Activated T-cell treated with anti-CD3 and anti-CD28 coated beads for 24 hours (primary cell): ENCODE measurements at places on chromosomes 6 and 20.

DNA sequence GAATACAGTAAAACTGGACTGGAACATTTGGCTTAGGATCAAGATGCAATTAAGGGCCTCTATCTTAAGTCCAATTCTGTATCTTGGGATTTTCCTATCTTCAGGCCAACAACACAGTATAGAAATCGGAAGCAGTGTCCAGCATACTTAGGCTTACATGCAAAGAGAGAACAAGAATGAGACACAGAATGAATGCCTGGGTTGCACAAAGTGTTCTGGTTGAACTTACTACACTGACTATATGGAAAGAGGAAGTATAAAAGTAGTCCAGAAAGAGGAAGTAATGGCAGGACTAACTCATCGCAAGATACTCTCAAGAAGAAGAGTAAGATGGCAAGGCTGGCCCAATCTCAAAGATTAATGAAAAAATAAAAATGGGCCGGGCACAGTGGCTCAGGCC is 87.6 kb downstream of the BTBD9 start:
- no peak for DNase-seq

DNA sequence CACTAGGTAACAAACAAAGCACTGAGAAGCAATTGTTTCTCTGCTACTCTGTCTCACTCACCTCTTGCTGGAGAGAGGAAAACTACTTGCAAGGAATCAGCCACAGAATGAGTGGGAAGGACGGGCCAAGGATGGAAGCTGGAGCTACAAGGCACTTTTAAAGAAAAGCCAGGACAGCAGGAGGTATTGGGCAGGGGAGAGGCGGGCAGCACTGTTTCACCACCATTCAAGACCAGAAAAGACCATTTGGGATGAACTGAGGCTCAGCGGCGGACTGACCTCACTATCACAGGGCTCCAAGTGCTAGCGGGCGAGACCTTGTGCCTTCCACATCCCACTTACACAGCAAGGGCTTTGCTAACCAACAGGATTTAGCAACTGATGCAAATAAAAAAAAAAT is 137.4 kb downstream of the IPCEF1 start:
- no peak for DNase-seq

GRCh38 chr6:125301435-125302391 is at the start of gene HDDC2:
Gene HDDC2 (minus strand): TSS chr6:125301967. CDS start chr6:125301932, 35 bp downstream.
- DNase-seq, result peak; percentile 46

GRCh38 chr20:63442100-63442493 is 30.4 kb downstream of the KCNQ2 start:
- DNase-seq, result peak; percentile 43

DNA sequence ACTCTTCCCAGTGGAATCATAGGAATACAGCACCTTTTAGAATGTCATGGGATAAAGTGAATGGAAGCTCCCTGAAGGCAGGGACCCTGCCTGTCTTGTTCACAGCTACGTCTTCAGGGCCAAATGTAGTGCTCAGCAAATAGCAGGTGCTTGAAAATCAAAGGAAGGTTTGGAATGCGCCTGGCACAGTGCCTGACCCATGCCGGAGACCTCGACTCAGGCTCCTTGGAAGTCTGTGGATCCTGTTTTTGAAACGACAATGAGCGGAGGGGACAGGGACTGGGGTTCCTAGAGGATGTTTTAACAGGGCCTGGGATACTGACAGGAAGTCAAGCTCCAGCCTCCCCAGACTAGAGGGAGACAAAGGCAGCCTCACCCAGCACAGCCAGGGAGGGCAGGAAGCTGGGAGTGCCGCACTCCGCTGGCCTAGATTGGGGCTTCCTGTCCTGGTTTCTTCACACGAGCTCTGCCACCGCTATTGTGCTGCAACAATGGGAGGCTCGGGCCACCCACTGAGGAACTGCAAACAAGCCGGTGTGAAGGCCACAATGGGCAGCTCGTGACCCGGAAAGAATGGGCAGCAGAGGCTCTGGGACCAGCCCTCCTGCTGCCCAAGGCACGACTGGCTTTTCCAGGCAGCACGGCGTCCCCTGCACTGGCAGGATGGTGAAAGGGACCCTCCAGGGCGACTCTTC is 76.7 kb downstream of the PREX1 start:
- no peak for DNase-seq

DNA sequence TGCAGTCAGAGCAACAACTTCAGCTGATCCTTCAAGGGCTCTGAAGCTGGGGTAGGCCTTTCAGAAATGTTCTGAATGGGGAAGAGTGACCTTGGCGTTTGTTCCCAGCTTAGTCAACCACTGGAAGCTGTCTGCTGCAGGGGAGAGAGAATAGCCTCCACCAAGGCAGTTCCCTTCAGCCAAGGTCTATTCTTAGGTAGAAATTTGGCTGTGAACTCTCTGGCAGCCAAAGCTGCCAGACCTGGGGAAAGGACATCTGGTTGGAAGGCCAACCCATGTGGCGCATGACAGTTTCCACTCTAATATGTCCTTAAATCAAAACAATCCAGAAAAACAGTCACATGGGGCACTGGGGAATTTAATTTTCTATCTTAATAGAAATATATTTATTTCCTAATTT is 60.1 kb downstream of the FBXO5 start:
- DNase-seq, result no peak

- DNase-seq, result no peak
Measured at GRCh38 chr6:120354452-120355098, 979.7 kb downstream of the TBC1D32 start.

DNA sequence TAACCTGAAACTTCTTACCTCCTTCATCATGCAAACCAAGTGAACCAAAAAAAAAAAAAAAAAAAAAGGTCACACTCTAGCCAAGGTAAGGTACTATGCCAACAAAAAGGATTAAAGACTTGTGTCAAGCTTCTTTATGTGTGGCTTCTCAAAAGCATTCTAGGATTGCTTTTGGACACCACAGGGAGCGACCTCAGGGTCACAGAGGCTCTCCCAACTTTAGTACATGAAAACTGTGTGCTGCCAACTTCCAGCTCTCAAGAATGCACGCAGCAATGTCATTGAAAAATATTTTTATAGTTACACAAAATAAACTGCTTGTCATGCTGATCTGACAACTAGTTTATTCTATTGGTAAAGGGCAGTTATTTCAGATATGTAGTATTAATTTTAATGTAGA is 243.8 kb downstream of the PLCB1 start:
- DNase-seq, result no peak

DNA sequence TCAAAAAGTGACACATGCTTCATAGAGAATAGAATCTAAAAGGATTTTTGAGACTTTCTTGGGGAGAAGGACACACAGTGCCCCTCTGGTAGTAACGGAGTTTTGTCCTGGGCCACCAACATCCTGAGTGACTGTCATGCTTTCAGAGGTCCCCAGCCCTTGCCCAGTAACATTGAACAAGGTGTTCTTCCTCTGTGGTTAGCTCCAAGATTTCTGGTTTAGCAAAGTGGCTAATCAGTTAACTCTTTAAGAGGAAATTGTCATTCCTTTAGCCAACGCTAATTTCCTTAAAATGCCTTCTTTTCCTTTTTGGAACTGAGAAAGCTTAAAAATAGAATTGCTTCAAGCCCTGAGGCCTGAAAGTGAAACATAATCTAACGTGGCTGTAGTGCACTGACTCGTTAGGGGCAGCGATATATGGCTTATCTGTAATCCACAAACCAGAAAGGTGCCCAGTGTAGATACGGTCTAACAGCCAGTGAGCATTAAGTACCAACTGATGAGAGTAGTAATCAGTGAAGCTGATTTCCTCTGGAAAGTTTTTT is 7.8 kb downstream of the E2F3 start:
- no peak for DNase-seq

GRCh38 chr6:129774697-129775447 is 64.9 kb upstream of the ARHGAP18 start:
- DNase-seq, result peak; percentile 23

- DNase-seq, result no peak
Measured at GRCh38 chr20:32595143-32595542, 10.0 kb upstream of the NOL4L start.

GRCh38 chr6:119318176-119318575 is 31.4 kb downstream of the MAN1A1 start:
- DNase-seq, result no peak

- no peak for DNase-seq
Measured at GRCh38 chr6:137000825-137001224, 43.9 kb downstream of the IL20RA start.

GRCh38 chr6:40543146-40543545 is 44.0 kb downstream of the LRFN2 start:
- DNase-seq, result no peak

- DNase-seq, result no peak
Measured at GRCh38 chr6:28160233-28160632, 18.6 kb downstream of the ZKSCAN8 start.

- DNase-seq, result no peak
Measured at GRCh38 chr6:40477246-40478126, 109.7 kb downstream of the LRFN2 start.

GRCh38 chr6:3698021-3698420 is 53.5 kb downstream of the PXDC1 start:
- DNase-seq, result no peak

- DNase-seq, result no peak
Measured at GRCh38 chr6:55994531-55994930, 119.1 kb upstream of the BMP5 start.

GRCh38 chr6:89221971-89222711 is 5.0 kb upstream of the GABRR1 start:
- no peak for DNase-seq

GRCh38 chr6:139402876-139403386 is 28.5 kb upstream of the CITED2 start:
- no peak for DNase-seq

DNA sequence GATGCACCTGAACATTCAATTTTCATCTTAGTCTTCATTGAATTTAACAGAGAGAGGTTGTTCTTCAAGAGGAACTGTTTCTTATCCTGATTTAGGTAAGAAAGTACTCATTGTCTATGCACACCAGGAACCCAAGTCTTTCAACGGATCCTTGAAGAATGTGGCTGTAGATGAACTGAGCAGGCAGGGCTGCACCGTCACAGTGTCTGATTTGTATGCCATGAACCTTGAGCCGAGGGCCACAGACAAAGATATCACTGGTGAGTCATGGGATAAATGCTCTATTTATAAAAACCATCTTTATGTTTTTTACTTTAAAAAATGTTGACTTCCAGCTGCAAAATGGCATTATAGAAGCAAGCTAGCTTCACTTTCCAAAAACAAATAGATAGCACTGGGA is 10.2 kb downstream of the NQO2 start:
- no peak for DNase-seq

DNA sequence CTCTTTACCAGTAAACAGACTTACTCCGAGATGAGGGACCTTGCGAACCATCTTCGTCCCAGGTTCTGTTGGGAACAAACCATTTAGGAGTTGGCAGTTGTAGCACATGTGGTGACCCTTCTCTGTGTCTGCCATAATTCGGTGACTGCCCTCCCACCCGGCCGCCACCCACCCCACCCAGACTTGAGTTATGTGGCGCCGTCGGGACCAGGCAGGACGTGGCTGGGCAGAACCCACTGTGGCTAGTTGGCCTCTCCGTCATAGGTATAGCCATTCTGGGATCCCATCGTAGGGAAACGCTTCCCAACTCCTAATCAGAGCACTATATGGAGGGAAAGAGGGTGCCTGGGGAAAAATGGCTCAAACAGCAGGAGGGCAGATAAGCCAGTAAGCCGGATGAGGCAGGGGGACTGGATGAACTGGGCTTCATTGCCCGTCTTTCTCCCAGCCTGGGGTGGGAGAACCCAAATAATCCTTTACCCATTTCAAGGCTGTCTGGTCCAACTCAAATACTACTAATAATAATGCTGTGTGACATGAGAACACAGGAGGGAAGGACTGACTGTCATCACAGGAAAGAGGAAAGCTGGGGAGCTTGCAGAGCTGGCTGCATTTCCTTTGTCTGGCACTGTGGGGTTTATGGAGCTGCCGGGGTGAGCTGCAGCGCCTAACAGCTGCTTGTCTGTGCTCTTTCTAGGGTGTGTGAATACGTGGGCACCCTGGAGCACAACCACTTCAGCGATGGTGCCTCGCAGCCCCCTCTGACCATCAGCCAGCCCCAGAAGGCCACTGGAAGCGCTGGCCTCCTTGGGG is 73.0 kb upstream of the PBOV1 start:
- DNase-seq, result no peak

DNA sequence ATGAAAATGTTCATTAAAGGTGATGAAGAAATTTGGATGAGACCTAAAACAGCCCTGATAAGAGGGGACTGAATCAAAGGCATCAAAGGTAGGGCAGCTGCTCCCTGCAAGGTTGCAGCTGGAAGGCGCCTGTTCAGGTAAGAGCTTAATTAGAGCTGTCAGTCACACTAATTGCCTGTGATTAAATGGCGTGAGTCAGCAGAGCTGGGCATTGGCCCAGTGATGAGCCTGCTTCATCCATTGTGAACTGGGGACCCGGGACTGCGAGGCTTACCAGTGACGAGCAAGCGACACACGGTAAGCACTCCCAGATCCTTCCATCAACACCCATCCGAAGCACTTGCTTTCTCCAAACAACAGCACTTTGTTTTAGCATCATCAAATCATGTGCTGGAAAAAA is 621.5 kb upstream of the CDH4 start:
- no peak for DNase-seq

DNA sequence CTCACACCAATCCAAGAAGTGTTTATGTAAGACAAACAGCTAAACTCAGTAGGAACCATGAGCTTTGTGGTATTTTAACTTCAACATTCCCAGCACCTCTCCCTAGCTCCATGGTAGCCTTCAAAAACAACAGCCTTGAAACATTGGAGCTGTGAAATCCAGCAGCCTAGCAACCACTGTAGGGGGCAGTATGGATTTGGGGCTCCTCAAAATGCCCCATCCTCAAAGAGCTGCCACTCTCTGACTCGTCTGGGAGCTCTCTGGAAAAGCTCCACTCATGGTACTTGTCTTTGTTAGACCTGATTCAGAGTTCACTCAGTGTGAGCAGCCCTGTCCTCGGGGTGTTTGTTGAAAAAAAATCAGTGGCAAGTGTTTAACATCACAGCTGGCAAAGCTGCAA is 82.9 kb downstream of the KIF6 start:
- DNase-seq, result no peak

DNA sequence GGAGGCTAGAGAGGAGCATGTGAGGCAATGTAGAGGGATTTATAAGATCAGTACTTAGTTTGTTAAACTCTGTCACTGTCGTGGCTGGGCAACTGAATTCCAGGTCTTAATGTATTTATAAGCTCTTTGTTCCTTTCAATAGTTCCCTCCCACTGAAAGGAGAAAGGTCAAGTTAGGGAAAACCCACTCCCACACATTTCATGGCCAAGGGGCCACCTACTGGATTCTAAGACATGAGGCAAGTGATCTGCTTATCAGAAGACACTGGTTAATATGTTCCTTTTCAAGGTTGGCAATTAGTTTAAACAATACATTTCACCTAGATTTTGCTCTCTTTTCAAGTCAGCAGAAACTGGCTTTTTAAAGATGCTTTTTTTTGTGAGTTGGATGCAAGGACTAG is 5.4 kb upstream of the GSTA5 start:
- DNase-seq, result no peak

DNA sequence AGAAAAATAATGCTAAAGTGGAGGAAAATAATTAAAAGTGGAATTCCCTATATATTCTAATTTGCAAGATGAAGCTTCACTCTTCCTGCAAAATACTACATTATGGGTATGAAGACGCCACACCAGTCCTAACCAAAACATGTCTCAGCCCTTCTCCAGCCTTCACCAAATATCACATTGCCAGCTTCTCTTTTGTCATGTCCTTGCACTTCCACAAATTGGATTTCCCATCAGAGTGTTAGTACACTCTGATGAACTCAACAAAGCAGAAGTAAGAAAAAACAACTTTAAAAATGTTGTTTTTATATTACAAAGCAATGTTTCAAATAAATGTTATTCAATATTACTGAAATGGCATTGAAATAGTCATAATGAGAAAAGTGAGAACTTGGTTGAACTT is 62.4 kb upstream of the RNF146 start:
- DNase-seq, result no peak

GRCh38 chr6:28943557-28944411 is 20.0 kb upstream of the TRIM27 start:
- DNase-seq, result peak; percentile 68

GRCh38 chr6:100084316-100084990 is 90.4 kb upstream of the MCHR2 start:
- no peak for DNase-seq
